ENCODE measurements at places on chromosomes 13 and 19.

- DNase-seq: no peak
These were observed 2.0 kb upstream of the JUNB start for GRCh38 chr19:12789098-12789903.

DNA sequence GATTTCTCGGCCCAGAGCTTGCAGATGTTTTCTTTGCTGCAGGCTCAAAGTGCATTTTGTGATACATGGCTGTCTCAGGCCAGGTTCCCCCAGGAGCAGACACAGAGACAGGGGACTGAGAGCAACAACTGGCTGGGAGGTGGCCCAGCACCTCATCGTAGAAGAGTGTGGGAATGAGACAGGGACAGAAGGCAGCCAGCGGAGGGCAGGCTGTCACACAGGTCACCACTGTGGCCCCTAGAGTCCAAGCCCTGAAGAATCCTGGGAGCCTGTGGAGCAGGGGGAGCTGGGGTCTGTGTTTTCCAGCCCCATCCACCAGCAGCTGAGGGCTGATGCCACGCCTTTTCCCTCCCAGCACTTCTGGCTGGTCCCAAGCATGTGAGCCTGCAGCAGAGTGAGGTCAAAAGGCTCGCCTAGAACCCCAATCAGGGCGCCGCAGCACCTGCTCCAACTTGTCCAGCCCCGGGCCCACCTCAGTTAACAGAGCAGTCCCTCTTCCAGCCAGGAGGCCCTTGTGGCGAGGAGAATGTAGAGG, 723.8 kb downstream of the UQCRFS1 start:
- DNase-seq: no peak

DNA sequence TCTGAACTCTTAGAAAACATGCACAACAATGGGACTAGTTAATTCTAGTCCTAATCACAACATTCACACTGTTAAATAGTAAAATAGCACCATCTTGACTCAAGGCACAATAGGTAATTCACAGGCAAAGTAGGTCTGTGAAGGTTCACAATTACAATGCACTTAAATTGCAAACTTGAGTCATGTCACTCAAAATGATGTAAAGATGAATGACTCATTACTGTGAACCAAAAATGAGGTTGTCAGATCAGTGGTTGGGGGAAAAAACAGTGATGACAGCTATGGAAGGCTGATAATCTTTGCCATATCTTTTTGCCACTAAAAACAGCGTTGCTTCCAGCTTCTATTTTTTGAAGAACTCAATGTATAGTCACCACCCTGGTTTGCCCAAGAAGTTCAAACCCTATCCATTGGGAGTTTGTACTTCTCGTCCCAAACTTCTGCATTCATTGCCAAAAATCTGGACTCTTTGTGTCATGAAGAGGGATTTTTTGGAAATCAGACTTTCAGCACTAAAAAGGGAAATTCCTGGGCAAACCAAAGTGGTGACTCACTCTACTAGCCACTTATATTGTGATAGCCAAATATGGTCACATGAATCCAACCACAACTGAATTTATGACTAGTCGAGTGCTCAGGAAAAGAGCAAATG, 200.9 kb upstream of the TMTC4 start:
- DNase-seq: peak; percentile 27

DNA sequence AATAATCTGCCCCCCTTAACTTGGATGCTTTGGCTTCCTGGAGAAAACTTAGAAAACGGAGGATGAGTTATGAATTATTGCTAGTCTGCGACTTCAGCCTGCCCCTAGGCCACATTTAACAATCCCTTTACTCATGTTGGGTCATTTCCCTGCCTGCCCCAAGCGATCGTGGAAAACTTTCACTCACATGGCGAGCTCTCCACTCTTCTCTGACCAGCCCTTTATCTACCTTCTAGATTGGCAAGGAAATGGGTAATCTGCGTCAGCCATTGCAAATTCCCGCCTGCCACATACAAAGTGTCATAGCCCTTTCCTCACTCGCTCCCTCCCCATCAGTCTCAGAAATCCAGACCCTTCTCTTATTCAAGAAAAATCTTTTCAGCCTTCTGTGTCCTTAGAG, 154.3 kb upstream of the IRS2 start:
- no peak for DNase-seq

DNA sequence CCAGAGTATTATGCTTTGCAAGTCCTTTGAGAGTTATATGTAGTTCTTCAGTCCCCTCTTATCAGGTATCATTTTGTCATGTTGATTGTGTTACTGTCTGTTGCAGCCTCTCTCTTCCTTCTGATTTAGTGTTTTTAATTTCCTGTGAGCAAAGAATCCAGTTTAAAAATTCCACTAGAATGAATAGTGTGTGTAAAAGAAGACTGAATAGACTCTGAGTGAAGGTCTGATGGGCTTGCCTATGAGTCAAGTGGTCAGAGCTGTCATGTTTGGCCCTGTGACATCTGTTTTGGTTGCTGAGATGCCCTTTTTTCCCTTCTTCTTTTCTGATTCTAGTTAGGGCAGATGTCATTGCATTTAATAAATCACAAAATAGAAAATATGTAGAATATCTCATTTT, 23.3 kb upstream of the KCTD4 start:
- no peak for DNase-seq

GRCh38 chr13:110551284-110551683, 10.2 kb downstream of the RAB20 start:
- DNase-seq: no peak

DNA sequence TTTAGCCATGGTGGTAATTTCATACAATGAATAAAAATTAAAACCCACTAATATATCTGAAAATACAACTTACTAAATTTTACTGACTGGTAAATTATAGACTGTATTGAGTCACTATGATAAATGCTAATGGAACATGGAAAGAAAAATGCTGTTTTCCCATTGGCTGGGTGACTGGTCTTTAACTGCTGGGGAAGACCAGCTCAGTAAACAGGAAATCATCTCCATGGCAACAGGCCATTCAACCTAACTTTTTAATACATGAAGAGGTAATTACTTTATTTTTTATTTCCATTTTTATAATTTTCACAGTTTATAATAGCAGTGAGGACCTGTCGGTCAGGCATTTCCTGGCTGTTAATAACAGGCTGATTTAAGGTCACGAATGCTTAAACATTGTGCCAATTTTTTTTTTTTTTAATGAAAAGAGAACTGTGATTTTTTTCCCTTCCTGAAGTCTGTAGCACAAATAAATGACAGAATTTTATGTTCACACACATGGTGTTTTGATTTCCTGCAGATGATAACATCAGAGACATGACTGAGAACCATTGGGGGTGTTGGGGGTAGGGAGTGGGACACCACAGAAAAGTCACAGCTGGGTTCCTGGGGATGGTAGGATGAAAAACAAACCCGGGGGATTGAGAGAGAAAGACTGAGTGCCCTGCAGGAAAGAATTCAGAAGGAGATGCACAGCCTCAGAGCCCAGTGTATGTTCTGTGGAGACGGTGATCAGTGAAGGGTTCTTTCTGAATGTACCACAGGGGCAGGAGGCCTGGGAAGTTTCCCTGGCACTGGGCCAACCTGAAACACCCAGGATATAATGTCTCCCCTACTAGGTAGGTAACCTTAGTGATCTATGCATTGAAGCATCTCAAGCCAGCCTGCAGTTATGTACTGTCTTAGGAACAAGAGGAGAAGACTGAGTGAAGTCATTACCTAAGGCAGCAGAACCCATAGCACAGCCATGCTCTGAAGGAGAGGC, 297.1 kb downstream of the COG6 start:
- no peak for DNase-seq

DNA sequence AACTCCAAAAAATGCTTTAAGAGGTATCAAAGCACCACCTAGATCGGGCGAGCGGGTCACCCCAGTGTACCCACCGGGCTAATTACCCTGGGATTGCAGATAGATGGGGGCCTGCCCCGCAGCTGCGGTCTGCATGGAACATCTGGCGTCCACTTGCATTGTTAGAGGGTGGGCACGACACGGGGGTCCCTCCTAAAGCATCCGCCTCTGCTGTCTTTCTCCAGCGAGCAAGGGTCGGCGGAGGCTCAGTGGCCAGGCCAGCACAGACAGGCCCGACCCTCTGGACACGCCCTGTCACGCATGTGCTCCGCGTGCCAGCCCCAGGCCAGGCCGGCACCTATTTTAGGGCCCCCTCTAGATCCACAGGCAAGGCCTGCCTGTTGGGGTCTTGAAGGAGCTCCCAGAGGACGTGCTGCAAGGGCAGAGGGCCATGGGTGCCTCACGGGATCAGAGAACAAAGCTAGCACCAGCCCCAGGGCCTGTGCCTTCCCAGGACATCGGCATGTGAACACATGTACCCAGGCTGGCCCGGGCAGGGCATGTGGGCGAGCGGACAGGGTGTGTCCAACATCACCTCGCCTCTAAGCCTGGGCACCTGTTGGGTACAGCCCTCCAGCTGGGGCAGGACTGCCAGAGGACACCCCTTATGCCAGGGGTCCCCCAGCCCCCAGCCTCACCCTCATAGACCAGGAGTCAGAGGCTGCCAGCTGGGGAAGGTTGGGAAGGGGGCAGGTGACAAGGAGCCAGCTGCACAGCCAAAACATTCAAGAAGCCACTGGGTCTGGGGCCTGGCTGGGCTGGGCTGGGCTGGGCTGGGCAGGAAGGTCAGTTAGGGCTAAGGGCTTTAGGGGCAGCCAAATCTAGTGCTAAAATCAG, 35.6 kb upstream of the NANOS3 start:
- no peak for DNase-seq

DNA sequence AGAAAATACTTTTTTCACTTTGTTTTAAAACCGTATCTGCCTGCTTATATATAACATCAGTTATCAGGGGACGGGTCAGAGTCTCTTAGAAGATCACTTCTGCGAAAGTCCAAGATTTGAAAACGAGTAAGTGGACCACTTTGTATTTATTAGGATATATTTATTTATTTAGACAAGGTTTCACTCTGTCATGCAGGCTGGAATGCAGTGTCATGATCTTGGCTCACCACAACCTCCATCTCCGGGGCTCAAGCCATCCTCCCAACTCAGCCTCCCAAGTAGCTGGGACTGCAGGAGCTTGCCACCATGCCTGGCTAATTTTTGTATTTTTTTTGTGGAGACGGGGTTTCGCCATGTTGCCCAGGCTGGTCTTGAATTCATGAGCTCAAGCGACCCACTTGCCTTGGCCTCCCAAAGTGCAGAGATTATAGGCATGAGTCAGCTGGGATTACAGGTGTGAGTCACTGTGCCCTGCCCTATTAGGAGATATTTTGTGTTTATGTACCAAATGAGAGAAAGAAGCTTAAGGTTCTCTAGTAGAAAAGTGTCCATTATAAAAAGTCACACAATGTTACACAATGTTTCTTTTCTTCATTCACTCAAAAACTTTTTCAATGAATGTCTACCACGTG, 39.5 kb downstream of the RASL11A start:
- no peak for DNase-seq

DNA sequence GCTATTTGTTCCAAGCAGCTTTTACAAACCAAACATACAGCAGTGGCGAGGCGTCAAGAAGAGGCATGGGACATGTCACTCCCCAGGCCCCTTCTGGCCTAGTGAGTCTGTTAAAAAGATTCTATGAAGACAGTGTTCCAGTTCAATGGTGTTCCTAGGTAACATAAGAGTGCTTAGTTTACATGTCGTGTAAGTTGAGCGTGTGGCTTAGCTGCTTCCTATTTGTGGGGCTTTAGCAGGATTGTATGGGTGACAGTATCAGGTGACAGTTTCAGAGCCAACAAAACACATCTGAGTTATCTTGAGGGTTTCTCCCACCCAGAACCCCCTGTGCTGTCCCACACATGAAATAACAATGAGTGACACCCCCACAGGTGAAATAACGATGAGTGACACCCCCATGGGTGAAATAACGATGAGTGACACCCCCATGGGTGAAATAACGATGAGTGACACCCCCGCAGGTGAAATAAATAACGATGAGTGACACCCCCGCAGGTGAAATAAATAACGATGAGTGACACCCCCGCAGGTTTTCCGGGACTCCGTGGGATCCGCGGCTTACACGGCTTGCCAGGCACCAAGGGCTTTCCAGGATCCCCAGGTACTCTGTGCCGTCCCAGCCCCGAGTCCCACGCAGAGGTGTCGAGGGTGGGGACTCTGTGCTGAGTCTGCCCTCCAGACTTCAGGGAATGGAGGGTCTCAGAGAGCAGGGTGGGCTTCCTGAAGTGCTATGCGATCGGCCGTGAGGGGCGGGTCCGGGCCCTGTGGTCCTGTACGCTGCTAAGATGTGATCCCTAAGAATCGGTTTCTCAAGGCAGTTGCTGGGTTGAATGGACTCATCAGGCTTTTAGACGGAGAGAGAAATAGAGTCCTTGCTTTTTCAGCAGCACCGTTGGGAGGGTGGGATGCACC, 68.6 kb downstream of the RAB20 start:
- DNase-seq: no peak

GRCh38 chr13:30872276-30872594, 33.8 kb upstream of the MEDAG start:
- DNase-seq: no peak

- DNase-seq: no peak
These were observed 1203.3 kb downstream of the UQCRFS1 start for GRCh38 chr19:28009696-28010095.

DNA sequence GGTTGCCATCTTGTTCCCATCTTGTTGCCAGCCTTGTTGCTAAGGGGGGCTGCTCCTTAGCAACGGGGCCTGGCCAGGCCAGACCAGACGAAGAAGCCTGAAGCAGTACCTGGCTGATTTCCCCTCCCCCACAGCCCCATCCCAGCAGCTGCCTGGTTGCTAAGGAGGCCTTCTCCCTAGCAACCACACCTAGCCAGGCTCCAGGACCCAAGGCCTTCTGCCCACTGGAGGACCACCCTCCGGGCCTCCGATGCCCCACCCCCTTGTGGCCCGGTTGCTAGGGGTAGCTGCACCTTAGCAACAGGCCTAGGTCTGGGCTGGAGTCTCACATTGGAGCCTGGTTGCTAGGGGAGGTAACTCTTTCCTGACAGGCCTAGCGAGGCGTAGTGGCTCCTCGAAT, 3.9 kb downstream of the PRRG2 start:
- DNase-seq: no peak

DNA sequence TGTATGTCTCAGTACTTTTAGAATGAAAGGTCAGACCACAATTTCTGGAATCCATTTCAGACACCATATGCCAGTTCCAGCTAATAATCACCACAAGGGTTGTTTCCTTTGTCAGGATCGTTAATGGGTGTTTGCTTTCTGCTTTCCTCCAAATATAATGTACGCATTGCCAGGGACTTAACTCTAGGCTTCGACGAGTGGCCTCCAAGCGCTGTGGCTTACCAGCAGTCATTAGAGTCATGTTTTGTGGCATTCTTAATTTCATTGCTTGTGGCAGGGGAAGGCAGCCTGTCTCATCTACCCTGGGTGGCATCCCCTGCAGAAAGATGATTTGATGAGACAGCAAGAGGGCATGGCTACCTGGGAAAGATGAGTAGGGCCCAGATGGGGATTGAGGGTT, 22.5 kb downstream of the SAFB start:
- no peak for DNase-seq

- no peak for DNase-seq
These were observed 99.7 kb upstream of the RXFP2 start for GRCh38 chr13:31639443-31640163.

All from H54 (cell line).